A673 (cell line): ENCODE measurements at places on chromosomes 13 and 19. TPM values are rescaled to one million over a fixed set of nuclear protein-coding genes. Genes with fewer than 3 reads are reported as not detected.
A peak's percentile ranks its signal among the peaks of the same experiment; 100 is the strongest.

DNA sequence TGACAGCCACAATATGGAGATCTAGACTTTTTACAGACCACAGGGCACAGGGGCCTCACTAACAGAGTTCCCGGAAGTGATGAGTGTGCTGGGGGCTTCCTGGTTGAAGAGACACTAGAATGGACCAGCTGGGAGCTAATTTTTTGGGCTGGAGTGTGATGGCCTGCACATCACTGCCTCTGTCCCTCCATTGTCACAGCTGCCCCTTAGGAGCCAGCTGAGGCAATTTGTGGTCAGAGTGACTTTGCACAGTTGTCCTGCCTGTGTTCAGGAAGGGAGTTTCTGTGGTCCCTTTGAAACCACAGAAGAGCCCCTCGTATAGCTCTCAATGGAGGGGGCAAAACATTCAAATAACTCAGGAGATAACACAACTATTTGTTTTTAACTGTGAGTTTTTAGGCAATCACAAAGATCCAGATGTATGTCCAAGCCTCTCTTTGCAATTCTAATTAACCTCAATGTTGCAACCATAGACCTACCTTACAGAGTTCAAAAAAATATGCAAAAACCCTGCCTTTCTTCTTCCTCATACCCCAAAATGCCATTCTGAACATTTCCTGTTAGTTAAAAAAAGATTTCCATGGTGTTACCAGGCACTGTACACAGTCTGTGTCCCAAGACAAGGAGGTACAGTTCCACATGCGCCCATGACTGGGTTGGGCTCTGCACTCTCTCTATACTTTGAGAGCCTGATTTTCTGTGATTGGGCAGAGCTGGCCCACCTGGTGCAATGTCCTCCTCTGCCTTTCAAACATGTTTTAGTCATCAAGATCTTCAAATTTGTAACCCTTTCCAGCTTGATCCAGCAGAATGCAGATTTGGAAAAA lies 2.4 kb downstream of the ALOX5AP start:
- H3K36me3 ChIP-seq = no peaks in the 10 kb centered on the region
- H3K4me3 ChIP-seq = no peak overlapping the region
- no peak overlapping the region for H3K27ac ChIP-seq
- H3K4me1 ChIP-seq = peaks cover 18% of the 10 kb centered on the region
- DNase-seq = no peak
- no peaks in the 10 kb centered on the region for H3K27me3 ChIP-seq

DNA sequence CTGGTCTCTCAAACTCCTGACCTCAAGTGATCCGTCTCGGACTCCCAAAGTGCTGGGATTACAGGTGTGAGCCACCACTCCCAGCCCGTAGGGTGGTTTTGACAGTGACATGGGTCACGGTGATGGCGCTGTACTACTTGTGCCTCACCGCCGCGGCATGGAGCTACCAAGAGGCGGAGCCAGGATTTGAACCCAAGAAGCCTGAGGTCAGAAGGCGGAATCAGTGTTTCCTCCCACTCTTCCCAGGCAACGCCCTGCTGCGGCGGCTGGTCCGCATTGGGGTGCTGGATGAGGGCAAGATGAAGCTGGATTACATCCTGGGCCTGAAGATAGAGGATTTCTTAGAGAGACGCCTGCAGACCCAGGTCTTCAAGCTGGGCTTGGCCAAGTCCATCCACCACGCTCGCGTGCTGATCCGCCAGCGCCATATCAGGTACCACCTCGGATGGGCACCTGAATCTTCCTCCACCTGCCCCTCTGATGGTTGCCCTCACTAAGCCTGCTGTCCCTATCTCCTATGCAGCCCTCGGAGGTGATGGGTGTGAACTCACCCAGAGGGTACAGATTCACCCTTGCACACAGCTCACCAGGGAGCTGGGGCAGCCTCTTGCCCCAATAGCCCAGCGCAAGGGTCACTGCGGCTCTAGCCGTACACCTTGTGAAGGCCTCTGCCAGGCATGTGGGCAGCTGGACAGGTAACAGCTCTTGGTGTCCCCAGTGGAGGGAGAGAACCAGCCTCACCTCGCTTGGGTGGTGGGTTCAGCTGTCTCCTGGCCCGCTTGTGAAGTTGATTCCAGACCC lies 5.6 kb downstream of the RPS9 start:
- no peak for DNase-seq
- H3K27ac ChIP-seq = peak overlapping the region; percentile 21
- peaks cover 57% of the 10 kb centered on the region for H3K4me1 ChIP-seq
- H3K36me3 ChIP-seq = peaks cover 74% of the 10 kb centered on the region
- H3K27me3 ChIP-seq = no peaks in the 10 kb centered on the region

- no peak overlapping the region for H3K27ac ChIP-seq
- H3K36me3 ChIP-seq = no peaks in the 10 kb centered on the region
- no peaks in the 10 kb centered on the region for H3K4me1 ChIP-seq
- DNase-seq = peak; percentile 29
- no peaks in the 10 kb centered on the region for H3K27me3 ChIP-seq
These were observed 1395.8 kb downstream of the EFNB2 start for GRCh38 chr13:105139380-105140285.

GRCh38 chr13:109156181-109156935 lies 526.9 kb downstream of the MYO16 start:
- peaks cover 51% of the 10 kb centered on the region for H3K4me1 ChIP-seq
- DNase-seq = peak; percentile 38
- H3K4me3 ChIP-seq = no peak overlapping the region
- H3K27ac ChIP-seq = no peak overlapping the region
- no peaks in the 10 kb centered on the region for H3K36me3 ChIP-seq
- H3K27me3 ChIP-seq = no peaks in the 10 kb centered on the region

DNA sequence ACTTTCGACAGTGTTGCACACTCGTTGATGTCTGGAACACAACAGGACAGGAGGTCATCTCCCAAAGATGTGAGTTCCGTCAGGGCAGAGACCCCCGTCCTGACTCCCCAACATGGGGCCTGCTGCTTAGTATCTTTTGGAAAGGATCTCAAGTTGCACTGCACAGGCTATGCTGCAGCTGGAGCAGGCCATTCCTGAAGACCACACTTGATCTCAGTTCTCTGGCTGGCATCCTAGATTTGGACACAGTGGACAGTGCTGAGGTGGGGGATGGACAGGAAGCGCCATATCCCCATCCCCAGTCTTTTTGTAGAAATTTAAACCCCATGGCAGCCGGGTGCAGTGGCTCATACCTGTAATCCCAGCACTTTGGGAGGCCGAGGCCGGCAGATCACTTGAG lies 5.9 kb downstream of the ADGRE2 start:
- peaks cover 4% of the 10 kb centered on the region for H3K27me3 ChIP-seq
- no peaks in the 10 kb centered on the region for H3K4me1 ChIP-seq
- H3K27ac ChIP-seq = no peak overlapping the region
- no peaks in the 10 kb centered on the region for H3K36me3 ChIP-seq
- no peak overlapping the region for H3K4me3 ChIP-seq

DNA sequence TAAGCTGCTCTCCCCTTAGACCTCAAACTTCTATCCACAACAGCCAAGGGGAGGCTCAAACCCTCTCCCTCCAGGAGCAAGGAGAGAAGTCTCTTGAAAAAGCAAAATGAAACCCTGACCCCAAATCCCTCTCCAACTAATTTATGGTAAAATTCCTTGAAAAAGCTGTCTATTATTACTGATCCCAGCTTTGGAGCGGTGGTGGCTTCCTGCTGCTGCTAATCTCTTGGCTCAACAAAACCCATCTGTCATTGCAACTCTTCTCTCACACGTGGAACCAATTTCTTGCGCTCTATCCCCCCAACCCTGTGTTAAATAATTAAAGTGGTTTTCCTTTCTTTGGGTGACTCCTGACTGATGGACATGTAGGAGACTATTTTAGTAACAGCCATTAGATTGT lies 64.1 kb upstream of the OXGR1 start:
- H3K36me3 ChIP-seq = no peaks in the 10 kb centered on the region
- no peak overlapping the region for H3K27ac ChIP-seq
- DNase-seq = peak; percentile 42
- peaks cover 7% of the 10 kb centered on the region for H3K4me1 ChIP-seq

DNA sequence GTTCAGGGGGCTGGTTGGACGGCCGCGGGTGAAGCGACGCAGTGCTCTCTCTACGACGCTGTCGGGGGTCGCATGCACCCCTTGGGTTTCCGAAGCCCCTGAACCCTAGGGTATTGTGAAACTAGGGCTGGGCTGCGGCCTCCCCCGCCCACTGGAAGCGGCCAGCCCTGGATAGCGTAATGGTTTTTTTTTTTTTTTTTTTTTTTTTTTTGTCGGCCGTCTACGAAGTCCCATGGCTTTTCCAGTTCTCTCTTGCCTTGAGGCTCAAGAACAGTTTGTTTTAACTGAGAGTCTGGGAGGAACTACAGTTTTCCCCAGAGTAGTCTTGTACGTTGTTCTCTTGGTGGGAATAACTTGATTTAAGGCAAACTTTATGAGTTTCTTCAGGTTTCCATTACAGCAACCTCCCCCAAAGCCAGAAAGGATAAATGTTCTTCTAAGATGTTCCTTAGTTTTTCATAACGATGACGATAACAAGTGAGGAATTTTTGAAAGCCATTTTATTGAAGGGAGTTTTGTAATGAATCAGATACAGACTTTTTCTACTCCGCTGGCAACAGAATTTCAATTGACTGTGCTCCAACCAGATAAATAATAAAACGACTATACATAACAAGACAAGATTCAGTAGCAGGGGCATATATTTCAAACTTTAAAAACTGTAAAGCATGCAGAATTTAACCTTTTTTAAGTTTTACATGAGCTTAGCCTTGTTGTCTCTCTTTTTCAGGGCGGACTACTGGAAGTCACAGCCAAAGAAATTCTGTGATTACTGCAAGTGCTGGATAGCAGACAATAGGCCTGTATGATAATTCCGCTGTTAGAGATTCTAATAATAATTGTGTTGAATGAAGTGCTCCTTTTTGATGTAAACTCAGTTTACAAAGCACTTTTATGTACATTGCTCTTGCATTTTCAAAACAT lies 867 bp downstream of the WBP4 start:
- H3K4me1 ChIP-seq = peaks cover 16% of the 10 kb centered on the region
- peak overlapping the region; percentile 97 for H3K27ac ChIP-seq

DNA sequence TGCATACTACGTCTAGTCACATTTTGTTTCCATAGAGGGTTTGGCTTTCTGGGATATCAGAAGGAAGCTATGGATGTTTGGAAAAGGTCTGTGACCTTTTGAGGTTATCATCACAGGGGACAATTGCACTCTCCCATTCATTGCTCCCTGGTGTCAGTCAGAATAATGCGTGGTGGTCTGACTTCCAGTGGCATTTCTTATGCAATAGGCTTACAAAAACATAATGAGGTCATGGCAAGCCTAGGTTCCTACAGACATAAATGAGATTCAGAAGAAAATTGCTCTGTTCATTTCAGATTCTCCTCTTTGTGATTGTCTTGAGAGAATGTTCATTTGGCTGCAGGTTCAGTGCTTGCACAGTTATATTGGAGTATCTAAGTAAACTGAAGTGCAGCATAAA lies 54.6 kb downstream of the ARHGAP35 start:
- H3K4me1 ChIP-seq = peaks cover 33% of the 10 kb centered on the region
- H3K36me3 ChIP-seq = peaks cover 21% of the 10 kb centered on the region
- DNase-seq = peak; percentile 46

DNA sequence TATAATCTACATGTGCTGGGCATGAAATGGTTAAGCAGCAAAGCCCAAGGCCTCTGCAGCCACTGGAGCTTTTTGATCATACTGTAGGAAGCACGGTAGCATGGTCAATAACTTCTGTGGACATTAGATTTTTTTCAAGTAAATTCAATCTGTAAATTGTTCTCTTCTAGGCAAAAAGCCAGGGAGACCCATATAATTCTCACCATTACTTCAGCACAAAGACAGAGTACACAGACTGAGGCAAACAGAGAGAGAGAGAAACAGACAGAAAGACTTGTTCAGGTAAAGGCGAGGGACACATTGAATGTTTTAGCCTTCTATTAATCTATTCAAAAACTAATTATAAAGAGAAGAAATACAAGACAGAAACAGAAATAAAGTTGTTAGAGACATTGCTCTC lies 349.4 kb downstream of the RFC3 start:
- no peaks in the 10 kb centered on the region for H3K4me1 ChIP-seq
- no peak for DNase-seq
- H3K27me3 ChIP-seq = no peaks in the 10 kb centered on the region
- no peak overlapping the region for H3K27ac ChIP-seq

DNA sequence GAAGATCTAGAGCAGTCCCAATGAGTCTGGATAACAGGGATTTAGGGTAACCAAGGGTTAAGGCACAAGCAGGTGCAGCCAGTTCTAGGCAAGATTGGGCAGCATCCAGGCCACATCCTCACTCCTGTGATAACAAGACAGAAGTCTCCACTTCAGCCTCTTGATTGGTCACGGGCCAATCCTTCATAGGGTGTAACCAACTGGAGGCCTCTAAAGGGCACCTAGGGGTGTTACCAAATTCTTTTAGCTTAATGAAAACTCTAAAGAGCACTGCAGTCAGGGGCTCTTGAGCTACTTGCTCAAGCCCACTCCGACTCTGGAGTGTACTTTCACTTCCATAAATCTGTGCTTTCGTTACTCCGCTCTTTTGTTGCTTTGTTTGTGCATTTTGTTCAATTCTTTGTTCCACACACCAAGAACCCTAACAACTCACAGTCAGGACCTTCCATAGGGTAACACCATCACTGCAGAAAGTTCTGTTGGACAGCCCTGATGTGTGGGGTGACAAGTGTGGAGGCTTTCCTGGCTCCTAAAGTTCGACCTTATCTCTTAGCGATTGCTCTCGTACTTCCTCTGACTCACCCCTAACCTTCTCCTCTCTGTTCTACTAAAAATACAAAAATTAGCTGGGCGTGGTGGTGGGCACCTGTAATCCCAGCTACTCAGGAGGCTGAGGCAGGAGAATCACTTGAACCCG lies 36.1 kb downstream of the ZSWIM9 start:
- no peaks in the 10 kb centered on the region for H3K27me3 ChIP-seq
- H3K36me3 ChIP-seq = no peaks in the 10 kb centered on the region
- H3K4me1 ChIP-seq = peaks cover 6% of the 10 kb centered on the region
- H3K4me3 ChIP-seq = no peak overlapping the region
- DNase-seq = no peak

DNA sequence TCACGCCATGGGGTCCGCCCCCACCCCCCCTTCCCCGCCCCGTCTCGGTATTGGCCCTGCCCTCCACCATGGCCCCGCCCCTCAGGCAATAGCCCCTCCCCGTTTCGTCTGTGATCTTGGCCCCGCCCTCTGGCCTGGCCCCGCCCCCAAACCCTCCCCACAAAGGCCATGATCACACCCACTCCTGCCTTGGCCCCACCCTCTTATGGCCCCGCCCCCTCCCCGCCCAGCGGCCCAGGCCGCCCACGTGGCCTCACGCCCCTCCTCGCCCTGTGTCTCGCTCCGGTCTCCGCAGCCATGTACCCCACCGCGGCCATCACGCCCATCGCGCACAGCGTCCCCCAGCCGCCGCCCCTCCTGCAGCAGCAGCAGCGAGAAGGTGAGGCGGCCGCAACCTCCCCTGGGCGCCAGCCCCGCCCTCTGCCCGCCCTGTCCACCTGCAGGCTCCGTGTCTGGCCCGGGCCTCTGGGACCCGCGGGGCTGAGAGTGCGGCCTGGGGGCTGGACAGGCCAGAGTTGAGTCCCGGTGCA lies 61.3 kb downstream of the CELF5 start:
- H3K4me3 ChIP-seq = no peak overlapping the region
- peaks cover 10% of the 10 kb centered on the region for H3K4me1 ChIP-seq
- no peaks in the 10 kb centered on the region for H3K36me3 ChIP-seq

- H3K27ac ChIP-seq = no peak overlapping the region
- H3K36me3 ChIP-seq = no peaks in the 10 kb centered on the region
- DNase-seq = no peak
- H3K4me1 ChIP-seq = no peaks in the 10 kb centered on the region
These were observed 1086.6 kb downstream of the UQCRFS1 start for GRCh38 chr19:28126135-28126898.

The GPC6 gene
- 23.3 and 23.4 TPM in 2 replicates for total RNA-seq

The CRTC1 gene
- 18.1 and 20.3 TPM in 2 replicates for total RNA-seq

The ZNF132 gene
- total RNA-seq = 9.1 and 9.2 TPM in 2 replicates

The ACER1 gene
- total RNA-seq = not detected in 2 replicates

The FBXO27 gene
- total RNA-seq = 0.33 and 0.45 TPM in 2 replicates

The GPC5 gene
- 0.21 TPM in 1 of 2 replicates, not detected in the other for total RNA-seq

The SIGLEC8 gene
- total RNA-seq = not detected in 2 replicates
